ENCODE measurements at places on chromosomes 12 and 14.
A peak's percentile ranks its signal among the peaks of the same experiment; 100 is the strongest.

GRCh38 chr12:111057701-111058425 is 137.5 kb upstream of the MYL2 start:
- no peak for DNase-seq

- no peak for DNase-seq
These were observed 8.6 kb upstream of the RAN start for GRCh38 chr12:130863298-130863697.

- DNase-seq: no peak
These were observed 30.8 kb downstream of the PAWR start for GRCh38 chr12:79659961-79660431.

DNA sequence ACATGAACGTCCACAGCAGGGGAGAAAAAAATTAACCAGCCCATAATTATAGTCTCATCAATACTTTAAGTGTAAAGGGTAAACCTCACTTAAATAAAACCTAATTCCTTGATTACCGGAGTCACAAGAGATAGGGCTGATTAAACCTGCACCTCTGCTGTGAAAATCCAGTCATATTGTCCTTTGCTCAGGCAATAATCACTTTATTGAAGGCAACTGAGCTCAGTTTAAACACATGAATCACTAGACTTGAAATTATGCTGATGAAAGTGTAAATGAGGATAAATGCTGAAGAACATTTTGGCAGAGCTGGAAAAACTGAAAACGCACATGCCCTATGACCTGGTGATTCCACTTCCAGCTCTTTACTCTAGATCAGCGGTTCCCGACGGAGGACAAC is 6.7 kb upstream of the HRK start:
- DNase-seq: no peak

DNA sequence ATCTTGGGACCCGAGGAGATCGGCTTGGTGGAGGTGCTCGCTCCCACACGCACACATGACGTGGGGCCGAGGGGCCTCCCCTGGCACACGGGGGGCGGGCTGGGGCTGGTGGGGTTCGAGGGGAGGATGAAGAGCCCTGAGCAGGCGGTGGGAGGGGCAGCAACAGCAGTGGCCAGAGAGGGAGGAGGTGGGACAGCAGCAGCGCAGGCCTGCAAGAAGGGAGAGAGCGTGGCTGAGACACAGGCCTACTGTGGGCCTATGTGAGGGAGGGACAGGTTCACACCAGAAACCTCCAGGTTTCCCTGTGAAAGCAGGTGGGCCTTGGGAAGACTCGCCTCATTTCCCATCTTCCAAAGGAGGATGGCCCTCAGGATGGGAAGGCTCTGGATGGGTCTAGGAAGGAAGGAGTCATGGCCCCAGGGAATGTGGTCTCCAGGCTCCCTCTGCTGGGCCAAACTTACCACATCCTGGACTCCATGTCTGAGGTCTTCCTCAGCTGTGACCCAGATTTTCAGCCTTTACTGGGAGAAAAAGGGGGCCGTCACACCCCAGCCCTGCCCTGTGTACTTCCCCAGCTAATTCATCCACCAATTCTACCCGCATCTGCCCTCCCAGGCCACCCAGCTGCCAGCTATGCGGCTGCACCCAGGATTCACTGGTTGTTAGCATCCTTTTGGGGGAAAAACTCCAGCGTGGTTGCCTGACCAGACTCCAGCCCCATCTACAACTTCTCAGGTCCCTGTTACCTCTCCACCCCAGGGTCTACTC is 2.8 kb downstream of the PIANP start:
- DNase-seq: no peak

DNA sequence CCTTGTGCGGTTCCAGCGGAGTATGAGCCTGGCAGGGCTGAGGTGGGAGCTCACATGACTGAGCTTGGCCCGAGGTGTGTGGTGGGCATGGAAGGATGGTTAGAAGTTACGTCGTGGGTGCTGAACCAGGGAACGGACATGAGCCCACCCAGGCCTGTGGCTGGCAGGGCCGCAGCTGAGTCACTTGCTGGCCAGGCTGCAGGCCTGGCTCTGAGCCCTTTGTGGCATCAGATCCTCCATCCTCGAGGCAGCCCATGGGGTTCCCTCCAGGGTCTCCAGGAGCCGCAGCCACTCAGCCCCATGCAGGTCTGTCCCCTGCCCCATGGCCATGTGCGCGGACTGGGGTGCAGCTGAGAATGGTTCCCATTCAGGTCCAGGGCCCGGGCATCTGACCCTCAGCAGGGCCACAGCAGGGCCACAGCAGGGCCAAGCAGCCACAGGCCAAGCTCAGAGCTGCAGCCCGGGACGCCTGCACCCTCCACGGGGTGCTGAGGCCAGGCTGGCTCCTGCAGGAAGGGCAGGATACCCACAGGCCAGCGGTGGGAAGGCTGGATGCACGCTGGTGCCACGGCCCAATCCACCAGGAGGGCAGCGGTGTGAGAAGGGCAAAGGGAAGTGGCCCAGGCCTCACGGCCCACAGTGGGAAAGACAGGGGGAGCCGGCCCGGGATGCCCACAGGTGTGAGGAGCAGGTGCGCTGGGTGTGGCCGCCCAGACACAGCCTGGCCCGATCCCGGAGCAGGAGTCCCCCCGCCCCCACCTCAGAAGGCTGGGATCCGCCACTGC is 26.3 kb upstream of the ULK1 start:
- no peak for DNase-seq

GRCh38 chr14:52182853-52183252 is 84.6 kb upstream of the PTGDR start:
- no peak for DNase-seq

GRCh38 chr12:100675432-100675831 is 101.9 kb downstream of the GAS2L3 start:
- no peak for DNase-seq

GRCh38 chr14:65502676-65503124 is 90.2 kb downstream of the FUT8 start:
- DNase-seq: no peak

DNA sequence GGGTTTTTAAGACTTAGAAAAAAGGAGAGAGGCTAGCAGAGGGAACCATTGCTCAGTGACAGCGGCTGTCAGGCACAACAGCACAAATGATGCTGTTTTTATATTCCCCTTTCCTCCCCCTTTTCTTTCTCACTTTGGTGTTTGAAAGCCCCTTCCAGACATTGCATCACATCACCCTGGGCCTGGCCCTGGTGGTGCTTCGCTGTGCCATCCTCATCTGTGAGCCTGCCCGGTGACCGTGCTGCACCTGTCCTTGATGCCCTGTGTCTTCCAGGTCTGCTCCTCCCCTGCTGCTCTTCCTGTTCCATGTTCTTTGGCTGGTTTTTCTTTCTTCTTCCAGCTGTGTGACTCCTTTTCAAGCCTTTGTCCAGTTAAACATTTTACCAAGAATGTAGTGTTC is 24.8 kb downstream of the KLC1 start:
- DNase-seq: no peak

DNA sequence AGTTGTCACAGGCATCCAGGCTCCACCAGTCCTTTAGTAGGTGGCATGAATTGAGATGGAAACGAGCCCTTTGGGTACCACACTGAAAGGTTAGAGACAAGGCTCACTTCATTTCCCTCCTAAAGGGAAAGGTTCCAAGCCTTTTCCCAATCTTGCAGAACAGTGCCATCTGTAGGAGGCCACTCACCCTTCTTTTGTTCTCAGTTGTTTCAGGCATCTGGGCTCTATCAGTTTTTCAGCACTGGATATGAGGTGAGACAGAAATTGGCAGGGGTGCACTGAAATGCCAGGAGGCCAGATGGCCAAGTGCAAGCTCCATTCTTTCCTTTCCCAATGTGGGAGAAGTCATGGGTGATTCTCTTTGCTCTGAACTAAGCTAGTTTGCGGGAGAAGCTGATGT is 15.2 kb downstream of the FBXO33 start:
- DNase-seq: no peak

DNA sequence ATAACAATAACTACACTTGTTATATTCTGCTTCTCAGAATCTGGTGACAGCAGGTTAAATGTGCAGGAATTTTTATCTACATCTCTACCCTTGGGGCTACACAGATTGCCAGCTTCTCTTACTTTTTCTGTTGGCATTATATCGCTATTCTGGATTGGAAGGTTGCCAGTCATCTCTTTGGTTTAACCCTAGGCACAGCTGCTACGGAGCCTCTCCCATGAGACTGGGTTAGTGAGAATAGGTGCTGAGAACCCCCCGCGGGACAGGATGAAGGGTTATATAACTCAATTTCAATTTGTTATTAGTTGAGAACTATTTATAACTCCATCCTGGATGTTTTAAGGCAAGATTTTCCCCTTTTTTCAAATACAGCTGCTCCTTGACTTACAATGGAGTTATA is 73.1 kb downstream of the ACADS start:
- DNase-seq: no peak

- DNase-seq: no peak
These were observed 4.2 kb downstream of the ARHGAP9 start for GRCh38 chr12:57475271-57476161.

DNA sequence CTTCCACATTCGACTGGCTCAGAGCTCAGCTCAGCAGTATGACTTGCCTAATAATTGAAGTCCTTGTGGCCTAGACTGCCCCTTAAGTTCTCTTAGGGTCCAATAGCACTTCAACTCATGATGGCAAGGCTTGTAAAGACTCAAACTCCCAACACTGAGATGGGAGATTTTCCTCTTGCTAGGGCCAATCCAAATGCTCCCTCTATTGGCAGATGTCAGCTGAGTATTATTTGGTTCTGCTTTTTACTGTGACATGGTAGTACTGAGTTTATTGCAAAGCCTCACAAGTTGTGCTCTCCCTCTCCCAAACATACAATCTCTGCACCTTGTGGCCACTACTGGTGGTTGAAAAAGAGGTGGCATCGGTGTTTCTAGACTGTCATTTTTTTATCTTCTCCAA is 164.2 kb downstream of the ALG10 start:
- DNase-seq: no peak

- DNase-seq: no peak
These were observed 815 bp downstream of the NID2 start for GRCh38 chr14:52067873-52068614.

DNA sequence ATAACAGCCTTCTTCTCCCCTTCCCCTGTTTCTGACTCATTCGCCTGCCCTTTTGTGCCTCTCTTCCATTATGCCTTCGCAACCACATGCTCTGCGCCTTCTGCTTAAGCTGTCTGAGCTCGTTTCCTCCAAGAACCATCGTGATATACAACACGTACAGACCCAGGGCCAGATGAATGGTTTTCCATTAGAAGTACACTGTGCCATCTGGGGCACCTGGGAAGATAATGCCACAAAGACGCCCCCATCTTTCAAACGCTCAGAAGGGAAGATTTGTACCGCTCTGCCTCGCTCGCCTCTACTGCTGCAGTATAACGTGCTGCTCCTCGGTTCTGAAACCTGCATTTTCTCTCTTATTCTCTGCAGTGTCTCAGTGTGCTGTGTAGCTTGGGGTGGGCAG is 470.9 kb upstream of the STXBP6 start:
- DNase-seq: no peak

- no peak for DNase-seq
These were observed 15.8 kb downstream of the KRT7 start for GRCh38 chr12:52248541-52249461.

- no peak for DNase-seq
These were observed 36.8 kb downstream of the ANO2 start for GRCh38 chr12:5908251-5908650.

DNA sequence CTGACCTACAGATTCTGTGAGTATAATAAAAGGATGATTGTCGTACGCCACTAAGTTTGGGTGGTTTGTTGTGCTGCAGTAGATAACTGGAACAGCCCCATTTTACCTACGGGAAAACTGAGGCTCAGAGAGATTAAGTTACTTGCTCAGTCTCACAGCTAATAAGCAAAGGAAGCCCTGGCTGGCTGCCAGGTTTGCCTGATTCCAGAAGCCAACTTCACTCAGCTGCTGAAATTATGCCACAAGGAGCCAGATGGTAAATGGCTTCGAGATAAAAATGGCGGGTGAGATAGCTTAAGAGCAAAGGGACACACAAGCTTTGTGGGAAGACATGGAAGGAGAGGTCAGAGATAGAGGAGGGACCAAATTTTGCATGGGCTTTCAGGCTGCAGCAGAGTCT is 191.5 kb upstream of the NOS1 start:
- no peak for DNase-seq

- no peak for DNase-seq
These were observed 83.3 kb downstream of the DAAM1 start for GRCh38 chr14:59271734-59272133.

DNA sequence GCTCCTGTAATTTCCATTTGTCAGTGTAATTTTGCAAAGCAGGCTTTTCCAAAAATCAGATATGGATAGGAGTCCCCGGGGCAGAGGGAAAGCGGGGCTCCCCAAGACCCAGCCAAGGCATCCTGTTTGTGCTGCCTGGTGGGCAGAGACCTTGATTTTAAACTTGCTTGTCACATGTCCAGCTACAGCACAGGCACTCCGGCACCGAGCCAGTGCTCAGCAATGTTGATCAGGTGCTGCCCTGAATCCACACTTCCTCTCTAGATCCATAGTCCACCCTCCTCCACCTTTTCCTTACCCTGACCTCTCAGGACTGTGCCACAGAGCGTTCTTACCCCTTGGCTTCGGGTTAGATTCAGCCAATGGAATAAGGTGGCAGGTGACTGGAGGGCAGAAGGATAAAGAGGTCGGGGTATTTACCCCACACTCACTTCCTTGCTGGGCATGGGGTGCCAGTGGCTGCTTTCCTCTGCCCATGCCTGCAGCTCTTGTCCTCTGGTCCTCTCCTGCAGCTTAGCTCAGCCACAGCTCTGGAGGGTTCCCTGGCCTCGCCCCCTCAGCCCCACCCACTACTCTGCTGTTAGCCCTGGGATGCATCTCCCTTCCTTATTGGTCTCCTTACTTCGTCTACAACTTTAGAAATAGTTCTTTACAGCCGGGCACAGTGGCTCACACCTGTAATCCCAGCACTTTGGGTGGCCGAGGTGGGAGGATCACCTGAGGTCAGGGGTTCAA is 80.1 kb downstream of the IRF2BPL start:
- DNase-seq: no peak

GRCh38 chr14:64620910-64621309 is 71.1 kb downstream of the PPP1R36 start:
- DNase-seq: no peak

- DNase-seq: no peak
These were observed 102.6 kb upstream of the LMNTD1 start for GRCh38 chr12:25655702-25656101.

- DNase-seq: peak; percentile 54
These were observed 8.6 kb downstream of the SLC25A29 start for GRCh38 chr14:100297320-100298300.

DNA sequence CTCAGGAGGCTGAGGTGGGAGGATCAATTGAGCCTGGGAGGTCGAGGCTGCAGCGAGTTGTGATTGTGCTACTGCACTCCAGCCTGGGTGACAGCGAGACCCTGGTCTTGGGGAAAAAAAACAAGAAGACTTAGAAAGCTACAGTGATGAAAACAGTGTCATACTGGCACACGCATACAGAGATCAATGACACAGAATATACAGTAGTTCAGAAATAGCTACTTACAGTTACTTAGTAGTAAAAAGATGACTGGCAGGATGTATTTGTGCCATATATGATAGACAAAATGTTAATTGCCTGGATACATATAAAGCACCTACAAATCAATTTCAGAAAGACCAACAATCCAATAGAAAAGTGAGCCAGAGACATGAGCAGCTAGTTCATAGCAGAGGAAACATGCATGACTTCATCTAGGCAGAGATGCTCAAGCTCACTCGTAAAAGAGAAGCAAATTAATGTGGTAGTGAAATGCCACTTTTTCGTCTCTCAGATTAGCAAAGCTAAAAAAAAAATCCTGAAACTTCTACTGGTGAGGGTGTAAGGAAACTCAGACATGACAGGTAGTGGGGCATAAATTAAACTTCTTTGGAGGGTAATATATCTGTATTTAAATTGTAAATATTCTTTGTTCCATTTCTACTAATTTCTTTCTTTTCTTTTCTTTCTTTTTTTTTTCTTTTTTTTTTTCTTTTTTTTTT is 2.5 kb upstream of the ALDH2 start:
- DNase-seq: no peak
